ENCODE measurements at places on chromosomes 6 and 20.
A peak's percentile ranks its signal among the peaks of the same experiment; 100 is the strongest.

DNA sequence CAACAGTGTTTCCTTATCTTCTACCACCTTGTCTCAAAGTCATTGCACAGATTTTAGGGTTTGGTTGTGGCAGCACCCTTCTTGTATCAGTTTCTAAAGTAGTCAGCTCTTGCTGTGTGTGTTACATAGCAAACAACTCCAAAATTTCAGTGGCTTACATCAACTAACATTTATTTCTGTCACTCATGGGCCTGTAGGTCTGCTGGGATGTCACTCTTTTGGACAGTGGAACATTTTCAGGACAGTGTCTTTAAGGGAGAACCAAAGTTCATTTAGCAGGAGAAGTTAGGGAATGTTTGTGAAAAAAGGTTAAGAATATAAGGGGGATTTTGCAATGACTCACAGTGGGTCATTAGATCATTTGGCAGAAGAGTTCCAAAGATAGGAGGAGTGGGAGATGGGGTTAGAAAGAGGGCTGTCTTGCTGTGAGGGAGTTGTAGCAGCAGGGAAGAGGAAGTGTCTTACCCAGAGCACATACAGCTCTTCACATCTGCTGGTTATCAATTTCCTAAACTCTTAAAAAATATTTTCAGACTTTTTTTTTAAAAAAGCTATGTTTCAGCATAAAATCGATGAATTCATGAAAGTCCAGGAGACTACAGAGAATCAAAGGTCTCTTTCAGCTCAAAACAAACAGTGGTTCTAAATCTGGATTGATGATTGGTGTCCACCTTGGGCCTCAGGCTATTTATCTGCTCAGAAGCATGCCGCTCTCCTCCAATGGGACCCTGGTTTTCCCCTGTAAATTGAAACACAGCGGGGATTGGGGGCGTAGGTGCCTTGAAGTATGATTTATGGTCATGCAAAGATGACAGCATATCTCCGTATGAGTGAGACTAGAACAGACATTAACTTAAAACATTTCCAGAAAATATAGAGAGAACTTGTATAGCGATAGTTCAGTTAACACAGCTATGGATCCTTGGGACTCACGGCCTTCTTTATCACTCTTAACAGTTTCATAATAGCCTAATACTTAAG, 117.3 kb downstream of the B3GAT2 start:
- DNase-seq = no peak

GRCh38 chr20:478949-479429, 16.7 kb upstream of the TBC1D20 start:
- peak; percentile 70 for DNase-seq

- DNase-seq = no peak
Observed at GRCh38 chr6:166046226-166046625, 121.4 kb downstream of the TBXT start.

- DNase-seq = no peak
Observed at GRCh38 chr6:137717074-137718073, 149.7 kb upstream of the TNFAIP3 start.

DNA sequence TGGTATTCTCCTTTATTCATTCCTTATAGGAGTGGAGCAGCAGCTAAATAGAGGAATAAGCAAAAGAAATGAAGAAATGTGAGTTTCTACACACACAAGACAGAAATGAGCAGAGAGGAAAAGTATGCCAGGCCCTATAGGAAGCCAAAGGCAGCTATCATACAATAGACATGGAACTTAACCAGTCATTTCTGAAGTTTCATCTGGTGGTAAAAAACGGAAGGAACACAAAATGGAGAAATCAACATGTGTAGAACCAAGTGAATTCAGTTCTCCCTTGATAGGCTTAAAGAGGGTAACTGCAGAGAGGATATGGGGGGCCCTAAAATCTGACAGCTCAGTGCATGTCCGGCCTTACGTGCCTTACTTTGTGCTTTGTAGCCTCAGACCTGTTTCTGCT, 44.6 kb downstream of the TSBP1 start:
- DNase-seq = no peak

DNA sequence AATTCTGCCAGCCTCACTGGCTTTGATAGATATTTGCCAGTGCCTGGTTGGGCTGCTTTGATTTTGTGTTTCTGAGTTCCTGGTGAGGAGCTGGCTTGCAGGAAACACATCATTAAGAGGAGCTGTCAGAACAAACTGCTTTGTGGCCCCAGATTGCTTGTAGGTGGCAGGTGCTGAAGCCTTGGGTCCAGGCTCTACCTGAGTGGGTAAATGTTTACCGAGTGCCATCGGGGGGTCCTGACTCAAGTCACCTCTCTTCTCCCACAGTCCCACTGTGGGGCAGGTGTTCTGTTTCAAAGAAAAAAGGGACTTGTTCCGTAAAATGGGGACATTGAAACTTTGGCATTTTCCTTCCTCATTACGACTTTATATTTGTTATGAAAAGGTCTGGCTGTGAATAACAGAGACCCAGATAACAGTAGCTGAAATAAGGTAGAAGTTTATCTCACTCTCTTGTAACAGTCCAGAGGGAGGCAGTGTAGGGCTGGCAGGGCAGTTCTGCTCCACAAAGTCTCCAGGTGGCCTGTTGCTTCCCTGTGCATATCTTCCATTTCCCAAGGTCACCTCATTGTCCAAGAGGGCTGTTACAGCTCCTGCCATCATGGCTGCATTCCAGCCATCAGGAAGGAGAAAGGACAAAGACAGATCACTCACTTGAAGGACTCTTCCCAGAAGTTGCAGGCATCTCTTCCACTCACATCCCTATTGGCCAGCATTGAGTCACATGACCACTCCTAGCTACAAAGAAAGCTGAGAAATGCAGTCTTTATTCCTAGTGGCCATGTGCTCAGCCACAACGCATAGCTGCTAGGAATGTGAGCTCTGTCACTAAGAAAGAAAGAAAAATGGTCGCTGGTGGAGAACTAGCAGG, 149.9 kb upstream of the KCNG1 start:
- DNase-seq = no peak

DNA sequence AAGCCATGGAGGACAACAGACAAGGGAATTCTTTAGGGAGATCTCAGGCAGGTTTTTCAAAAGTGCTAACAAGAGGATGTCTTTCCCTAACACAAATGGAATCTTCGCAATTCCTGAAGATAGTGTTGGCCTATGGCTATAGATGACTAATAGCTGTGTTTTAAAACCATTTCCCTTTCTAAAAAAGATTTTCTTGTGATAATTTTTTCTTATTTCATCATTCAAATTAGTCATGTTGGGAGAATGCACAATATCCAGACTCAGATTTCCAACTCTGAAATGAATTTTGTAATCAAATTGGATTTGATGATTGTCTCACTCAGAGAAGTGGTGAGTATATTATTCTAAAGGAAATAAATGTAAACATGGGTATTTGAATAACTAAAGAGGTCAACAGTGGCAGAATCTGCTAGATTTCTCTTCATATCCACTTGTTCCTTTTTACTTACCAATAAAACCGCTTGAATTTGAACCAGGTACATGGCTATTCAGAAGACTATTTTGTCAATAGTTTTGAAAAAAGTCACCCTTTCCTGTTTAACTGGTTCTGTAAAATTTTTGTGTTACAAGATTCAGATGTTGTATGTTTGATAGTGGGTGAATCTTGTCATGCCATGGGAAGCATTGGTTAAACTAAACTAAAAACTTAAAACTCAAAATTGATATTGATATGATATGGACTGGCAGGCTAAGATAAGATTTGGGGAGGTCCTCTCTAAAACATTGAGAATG, 1223.7 kb upstream of the EYS start:
- no peak for DNase-seq

- DNase-seq = peak; percentile 32
Observed at GRCh38 chr6:165986914-165987482, 180.7 kb downstream of the TBXT start.

GRCh38 chr6:164109770-164110140, 695.2 kb downstream of the QKI start:
- no peak for DNase-seq

- DNase-seq = no peak
Observed at GRCh38 chr6:91358986-91359385, 772.1 kb upstream of the MAP3K7 start.

GRCh38 chr20:19697415-19697814, 60.6 kb upstream of the RIN2 start:
- no peak for DNase-seq
